ENCODE measurements at places on chromosomes 6 and 20. TPM values are rescaled to one million over a fixed set of nuclear protein-coding genes. Genes with fewer than 3 reads are reported as not detected.

GRCh38 chr20:41621421-41621820, 3.2 kb upstream of the CHD6 start:
- peaks cover 26% of the 10 kb centered on the region for H3K27me3 ChIP-seq
- no peak overlapping the region for H3K4me3 ChIP-seq
- H3K27ac ChIP-seq, result no peak overlapping the region
- DNase-seq, result no peak
- peaks cover 18% of the 10 kb centered on the region for H3K4me1 ChIP-seq
- H3K36me3 ChIP-seq, result peaks cover 2% of the 10 kb centered on the region

DNA sequence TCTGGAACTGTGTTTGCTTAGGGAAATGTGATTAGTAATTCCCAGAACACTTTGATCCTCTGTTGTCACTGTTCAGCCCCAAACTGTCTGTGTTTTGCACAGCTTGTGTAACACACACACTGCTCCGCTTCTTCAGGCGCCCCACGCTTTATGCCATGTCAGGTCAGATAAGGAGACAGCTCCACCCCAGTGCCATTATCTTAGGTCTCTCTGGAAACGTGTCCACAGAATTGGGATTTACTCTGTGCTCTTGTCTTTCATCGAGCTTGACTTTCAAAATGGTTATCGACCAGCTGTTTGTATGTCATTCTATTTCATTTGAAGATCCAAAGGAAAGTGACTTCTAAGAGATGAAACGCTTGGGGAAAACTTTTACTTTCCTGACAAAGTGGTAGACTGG, 106.4 kb upstream of the SSTR4 start:
- peaks cover 6% of the 10 kb centered on the region for H3K27me3 ChIP-seq
- DNase-seq, result peak; percentile 25
- no peaks in the 10 kb centered on the region for H3K36me3 ChIP-seq
- H3K4me1 ChIP-seq, result peaks cover 3% of the 10 kb centered on the region

- peaks cover 38% of the 10 kb centered on the region for H3K4me1 ChIP-seq
- no peak overlapping the region for H3K4me3 ChIP-seq
- H3K27me3 ChIP-seq, result no peaks in the 10 kb centered on the region
- peaks cover 65% of the 10 kb centered on the region for H3K36me3 ChIP-seq
- peak overlapping the region; percentile 23 for H3K27ac ChIP-seq
- no peak for DNase-seq
Observed at GRCh38 chr6:127812985-127813698, 87.7 kb downstream of the THEMIS start.

DNA sequence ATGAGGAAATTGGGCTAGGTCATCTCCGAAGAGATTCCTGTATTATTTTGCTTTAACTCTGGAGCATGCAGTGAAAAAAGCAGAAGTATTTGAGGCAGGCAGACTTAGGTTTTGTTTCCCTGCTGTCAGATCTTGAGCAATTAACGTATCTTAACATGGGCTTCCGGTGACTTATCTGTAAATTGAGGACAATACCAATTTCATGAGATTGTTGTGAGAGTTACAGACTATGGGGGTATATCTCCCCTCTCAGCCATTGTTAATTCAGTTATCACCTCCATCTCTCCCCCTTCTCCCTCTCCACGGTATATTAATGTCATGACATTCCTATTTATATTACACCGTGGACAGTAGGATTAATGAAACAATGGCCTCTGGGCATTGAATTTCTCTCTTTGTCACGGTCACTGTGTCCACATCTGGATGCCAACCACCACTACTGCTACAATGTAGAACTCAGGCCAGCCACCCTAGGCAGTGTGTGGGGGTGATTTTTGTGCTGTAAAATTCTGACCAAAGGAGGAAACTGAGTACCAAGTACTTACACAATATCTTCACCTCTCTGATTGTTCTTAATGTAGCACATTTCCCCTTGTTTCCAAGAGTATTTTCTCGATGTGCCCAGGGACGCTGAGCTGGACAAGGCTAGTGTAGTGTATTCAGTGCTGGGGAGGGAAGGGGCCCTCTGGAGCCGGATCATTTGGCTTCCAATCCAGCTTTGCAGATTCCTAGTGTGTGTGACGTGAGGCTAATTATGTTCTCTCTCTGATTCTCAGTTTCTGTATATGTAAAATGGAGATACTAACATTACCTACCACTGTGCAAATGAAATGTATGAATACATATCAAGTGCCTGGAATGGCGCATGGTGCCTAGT, 77.2 kb downstream of the GCNT2 start:
- H3K27ac ChIP-seq, result no peak overlapping the region
- H3K4me1 ChIP-seq, result peaks cover 8% of the 10 kb centered on the region
- H3K4me3 ChIP-seq, result no peak overlapping the region
- no peaks in the 10 kb centered on the region for H3K27me3 ChIP-seq
- no peaks in the 10 kb centered on the region for H3K36me3 ChIP-seq

GRCh38 chr20:60299951-60300350, 341.7 kb downstream of the CDH26 start:
- H3K27ac ChIP-seq, result no peak overlapping the region
- no peaks in the 10 kb centered on the region for H3K27me3 ChIP-seq
- no peaks in the 10 kb centered on the region for H3K4me1 ChIP-seq
- H3K4me3 ChIP-seq, result no peak overlapping the region
- no peak for DNase-seq

- no peaks in the 10 kb centered on the region for H3K36me3 ChIP-seq
- no peaks in the 10 kb centered on the region for H3K4me1 ChIP-seq
- no peak overlapping the region for H3K4me3 ChIP-seq
- peaks cover 6% of the 10 kb centered on the region for H3K27me3 ChIP-seq
- no peak for DNase-seq
Observed at GRCh38 chr6:43913375-43914271, 143.6 kb downstream of the VEGFA start.

- no peak overlapping the region for H3K27ac ChIP-seq
- no peak overlapping the region for H3K4me3 ChIP-seq
- H3K4me1 ChIP-seq, result no peaks in the 10 kb centered on the region
- no peak for DNase-seq
Observed at GRCh38 chr20:16844406-16844805, 96.2 kb downstream of the OTOR start.

GRCh38 chr6:13765570-13765969, 48.8 kb downstream of the MCUR1 start:
- H3K4me1 ChIP-seq, result peaks cover 44% of the 10 kb centered on the region
- H3K36me3 ChIP-seq, result no peaks in the 10 kb centered on the region
- no peak overlapping the region for H3K27ac ChIP-seq
- no peak overlapping the region for H3K4me3 ChIP-seq
- H3K27me3 ChIP-seq, result no peaks in the 10 kb centered on the region

- no peak overlapping the region for H3K27ac ChIP-seq
- H3K4me3 ChIP-seq, result no peak overlapping the region
- peaks cover 16% of the 10 kb centered on the region for H3K36me3 ChIP-seq
Observed at GRCh38 chr20:25254986-25255680, 7.2 kb downstream of the PYGB start.

DNA sequence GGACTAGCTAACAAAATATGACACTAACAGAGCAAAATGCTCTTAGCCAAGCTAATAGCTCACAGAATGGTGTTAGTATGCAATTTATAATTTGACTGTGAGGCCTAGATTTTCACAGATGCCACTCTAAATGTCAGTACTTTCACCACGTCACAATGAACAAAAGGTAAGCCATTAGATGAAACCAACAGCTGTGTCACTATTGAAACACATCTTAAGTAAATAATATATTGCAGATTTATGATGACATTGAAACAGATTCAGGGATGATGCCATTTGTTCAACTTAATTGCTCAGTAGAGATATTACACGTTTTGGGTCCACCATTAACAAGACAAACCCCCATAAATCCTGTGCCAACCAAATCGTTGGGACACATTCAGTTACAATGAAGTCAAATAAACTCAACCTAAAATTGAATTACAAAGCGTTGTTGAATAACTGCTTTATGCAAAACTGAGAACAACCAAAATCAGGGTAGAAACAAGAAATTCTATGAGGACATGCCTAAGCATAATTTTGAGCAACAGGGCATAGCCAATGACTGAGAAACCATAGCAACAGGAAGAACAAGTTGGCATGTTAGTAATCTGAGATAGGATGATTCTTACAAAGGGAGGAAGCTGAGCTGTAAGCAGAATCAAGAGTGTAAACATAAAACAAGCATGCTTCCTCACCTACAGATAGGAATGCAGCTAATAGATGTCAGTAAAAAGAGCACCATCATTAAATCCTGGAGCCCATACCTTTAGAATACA, 85.6 kb upstream of the KHDRBS2 start:
- no peaks in the 10 kb centered on the region for H3K4me1 ChIP-seq
- H3K27me3 ChIP-seq, result no peaks in the 10 kb centered on the region
- no peak overlapping the region for H3K4me3 ChIP-seq
- DNase-seq, result no peak

DNA sequence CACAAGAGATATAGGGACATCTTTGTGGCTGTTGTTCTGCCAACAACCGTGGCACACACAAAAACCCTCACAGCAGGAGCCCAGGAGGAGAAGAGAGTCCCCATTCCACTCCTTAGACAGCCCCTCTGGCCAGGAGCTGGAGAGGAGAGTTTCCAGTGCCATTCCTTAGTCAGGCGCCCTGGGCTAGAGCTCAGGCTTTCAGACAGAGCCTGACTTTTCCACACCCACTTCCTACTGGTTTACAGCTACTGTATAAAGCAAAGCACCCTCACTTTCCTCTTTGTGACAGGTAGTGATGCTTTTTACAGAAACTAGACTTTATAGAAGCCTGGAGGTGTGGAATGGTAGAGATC, 145.9 kb downstream of the SYCP2 start:
- no peak for DNase-seq
- no peaks in the 10 kb centered on the region for H3K4me1 ChIP-seq
- no peaks in the 10 kb centered on the region for H3K36me3 ChIP-seq
- no peaks in the 10 kb centered on the region for H3K27me3 ChIP-seq
- H3K27ac ChIP-seq, result no peak overlapping the region
- H3K4me3 ChIP-seq, result no peak overlapping the region

DNA sequence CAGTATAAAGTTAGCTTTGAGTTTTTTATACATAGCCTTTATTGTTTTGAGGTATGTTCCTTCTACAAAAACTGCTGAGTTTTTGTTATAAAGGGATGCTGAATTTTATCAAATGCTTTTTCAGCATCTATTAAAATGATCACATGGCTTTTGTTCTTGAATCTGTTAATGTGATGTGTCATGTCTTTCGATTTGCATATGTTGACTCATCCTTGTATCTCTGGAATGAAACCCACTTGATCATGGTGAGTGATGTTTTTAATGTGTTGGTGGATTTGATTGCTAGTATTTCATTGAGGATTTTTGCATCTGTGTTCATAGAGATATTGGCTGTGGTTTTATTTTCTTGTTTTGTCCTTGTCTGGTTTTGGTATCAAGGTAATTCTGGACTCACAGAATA, 24.7 kb upstream of the BLCAP start:
- no peak overlapping the region for H3K4me3 ChIP-seq
- H3K27ac ChIP-seq, result no peak overlapping the region
- H3K4me1 ChIP-seq, result no peaks in the 10 kb centered on the region
- H3K27me3 ChIP-seq, result peaks cover 32% of the 10 kb centered on the region
- DNase-seq, result no peak

GRCh38 chr6:14713008-14713960, 532.6 kb upstream of the JARID2 start:
- H3K4me3 ChIP-seq, result no peak overlapping the region
- peaks cover 3% of the 10 kb centered on the region for H3K36me3 ChIP-seq
- H3K4me1 ChIP-seq, result peaks cover 38% of the 10 kb centered on the region
- DNase-seq, result no peak

DNA sequence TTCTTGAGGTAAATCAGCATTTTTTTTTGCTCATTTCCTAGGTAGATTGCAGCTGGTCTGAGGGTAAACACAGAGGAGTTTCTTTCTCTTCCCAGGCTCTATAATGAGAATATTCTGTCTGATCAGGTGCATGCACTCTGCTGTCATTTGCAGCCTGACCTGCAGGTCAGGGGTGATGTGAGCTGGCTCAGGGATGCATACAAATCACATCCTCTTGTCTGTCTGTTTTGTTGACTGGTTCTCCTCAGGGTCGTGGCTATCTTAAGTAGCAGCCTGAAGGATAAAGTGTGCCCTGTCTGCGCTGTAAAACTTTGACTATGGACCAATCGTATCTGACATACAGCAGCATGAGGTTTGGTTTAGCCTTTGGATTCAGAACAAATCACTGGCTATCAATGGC, 183.4 kb upstream of the POU3F2 start:
- H3K27me3 ChIP-seq, result no peaks in the 10 kb centered on the region
- no peak overlapping the region for H3K4me3 ChIP-seq
- no peaks in the 10 kb centered on the region for H3K4me1 ChIP-seq
- DNase-seq, result no peak

DNA sequence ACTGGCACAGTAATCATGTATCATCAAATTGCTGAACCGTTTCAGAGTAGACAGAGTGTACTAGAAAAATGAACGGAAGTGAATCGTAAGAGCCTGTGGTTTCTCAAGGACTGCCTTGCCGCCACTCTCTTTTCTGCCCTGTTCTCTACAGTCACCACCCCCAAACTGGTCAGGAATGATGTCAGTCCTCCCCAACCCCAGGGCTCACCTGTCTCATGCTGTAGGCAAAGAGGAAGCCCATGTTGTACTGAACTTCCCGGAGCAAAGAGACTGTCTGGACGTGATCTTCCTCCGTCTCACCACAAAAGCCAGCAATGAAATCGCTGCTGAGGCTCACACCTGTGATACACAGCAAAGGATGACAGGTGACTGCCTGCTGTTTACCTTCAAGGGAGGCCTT, 31.0 kb downstream of the CDK5RAP1 start:
- no peaks in the 10 kb centered on the region for H3K27me3 ChIP-seq
- peak overlapping the region; percentile 69 for H3K27ac ChIP-seq
- H3K4me1 ChIP-seq, result peaks cover 26% of the 10 kb centered on the region

DNA sequence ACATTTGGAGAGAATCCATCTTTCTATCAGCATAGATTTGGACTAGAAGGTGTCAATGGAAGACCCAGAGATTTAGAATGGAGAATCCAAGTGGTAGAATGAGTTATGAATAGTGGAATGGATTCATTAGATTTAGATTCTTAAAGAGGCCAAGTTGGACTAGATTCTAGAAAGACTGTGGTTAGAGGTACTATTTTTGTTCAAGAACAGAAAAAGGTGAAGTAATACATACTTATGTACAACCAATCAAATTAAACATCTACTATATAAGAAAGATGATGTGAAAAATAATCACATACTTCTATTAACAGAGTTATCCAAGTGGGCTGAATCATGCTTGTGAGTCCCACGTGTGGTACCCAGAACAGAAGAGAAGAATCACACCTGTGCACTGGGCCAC, 33.8 kb upstream of the ADTRP start:
- H3K27me3 ChIP-seq, result no peaks in the 10 kb centered on the region
- no peak overlapping the region for H3K27ac ChIP-seq
- peaks cover 7% of the 10 kb centered on the region for H3K4me1 ChIP-seq
- no peaks in the 10 kb centered on the region for H3K36me3 ChIP-seq

DNA sequence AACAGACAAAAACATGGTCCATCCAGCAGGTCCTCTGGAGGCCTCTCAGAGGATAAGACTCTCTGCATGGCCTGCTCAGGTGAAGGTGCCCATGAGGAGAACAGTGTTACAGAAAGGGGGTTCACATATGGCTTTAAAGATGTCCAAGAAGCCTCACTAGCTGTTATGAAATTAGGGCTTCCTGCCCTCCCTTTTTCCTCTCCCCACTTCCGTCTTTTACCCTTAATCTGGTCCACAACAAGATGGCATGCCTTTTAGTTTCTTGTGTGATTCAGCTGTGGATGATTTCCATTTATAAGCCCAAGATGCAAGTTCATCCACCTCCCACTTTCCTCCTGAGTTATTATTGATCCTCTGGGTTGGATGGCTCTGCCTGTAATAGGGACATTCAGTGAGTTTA, 14.0 kb downstream of the GCNT2 start:
- peaks cover 15% of the 10 kb centered on the region for H3K36me3 ChIP-seq
- no peak overlapping the region for H3K27ac ChIP-seq
- no peak for DNase-seq
- peaks cover 27% of the 10 kb centered on the region for H3K4me1 ChIP-seq
- no peak overlapping the region for H3K4me3 ChIP-seq

Gene C20orf202
- 0.12 TPM for total RNA-seq

Gene FAXC
- not detected for total RNA-seq

Gene C20orf96
- total RNA-seq, result 6.7 TPM

Gene GABRR1
- total RNA-seq, result not detected

Gene SALL4
- 0.28 TPM for total RNA-seq

Gene COX4I2
- not detected for total RNA-seq

Gene AP5S1
- total RNA-seq, result 13.5 TPM
